ENCODE measurements at places on chromosomes 2 and 18. TPM values are rescaled to one million over a fixed set of nuclear protein-coding genes. Genes with fewer than 3 reads are reported as not detected.

GRCh38 chr2:16438613-16439321, 226.9 kb downstream of the CYRIA start:
- H3K36me3 ChIP-seq, result no peaks in the 10 kb centered on the region
- H3K4me1 ChIP-seq, result no peaks in the 10 kb centered on the region
- H3K27me3 ChIP-seq, result no peaks in the 10 kb centered on the region
- no peak overlapping the region for H3K4me3 ChIP-seq
- DNase-seq, result no peak

DNA sequence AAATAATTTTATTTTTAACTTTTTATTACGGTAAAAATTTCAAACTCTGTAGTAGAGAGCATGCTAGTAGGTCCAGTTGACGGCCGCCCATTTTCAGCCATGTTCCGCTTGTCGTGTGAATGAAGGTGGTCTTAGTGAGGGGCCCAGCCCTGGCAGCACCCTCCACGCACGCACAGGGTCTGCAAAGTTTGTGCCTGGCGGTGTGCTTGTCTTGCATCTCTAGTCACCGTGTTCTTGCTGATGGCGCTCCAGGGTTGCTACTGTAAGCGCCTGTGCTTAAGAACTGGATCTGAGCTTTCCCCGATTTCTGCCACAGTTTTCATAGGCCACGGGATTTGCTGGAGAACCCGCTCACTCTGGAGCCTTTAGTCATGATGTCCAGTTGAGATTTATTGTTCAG, 28.9 kb downstream of the LDLRAD4 start:
- DNase-seq, result no peak
- H3K36me3 ChIP-seq, result no peaks in the 10 kb centered on the region
- H3K4me1 ChIP-seq, result no peaks in the 10 kb centered on the region
- H3K4me3 ChIP-seq, result no peak overlapping the region
- H3K27me3 ChIP-seq, result no peaks in the 10 kb centered on the region

Gene NAT8
- total RNA-seq, result not detected

- H3K4me3 ChIP-seq, result no peak overlapping the region
- DNase-seq, result no peak
- H3K27ac ChIP-seq, result no peak overlapping the region
- H3K4me1 ChIP-seq, result no peaks in the 10 kb centered on the region
- no peaks in the 10 kb centered on the region for H3K36me3 ChIP-seq
Measured at GRCh38 chr18:3425030-3425429, 24.9 kb upstream of the TGIF1 start.

DNA sequence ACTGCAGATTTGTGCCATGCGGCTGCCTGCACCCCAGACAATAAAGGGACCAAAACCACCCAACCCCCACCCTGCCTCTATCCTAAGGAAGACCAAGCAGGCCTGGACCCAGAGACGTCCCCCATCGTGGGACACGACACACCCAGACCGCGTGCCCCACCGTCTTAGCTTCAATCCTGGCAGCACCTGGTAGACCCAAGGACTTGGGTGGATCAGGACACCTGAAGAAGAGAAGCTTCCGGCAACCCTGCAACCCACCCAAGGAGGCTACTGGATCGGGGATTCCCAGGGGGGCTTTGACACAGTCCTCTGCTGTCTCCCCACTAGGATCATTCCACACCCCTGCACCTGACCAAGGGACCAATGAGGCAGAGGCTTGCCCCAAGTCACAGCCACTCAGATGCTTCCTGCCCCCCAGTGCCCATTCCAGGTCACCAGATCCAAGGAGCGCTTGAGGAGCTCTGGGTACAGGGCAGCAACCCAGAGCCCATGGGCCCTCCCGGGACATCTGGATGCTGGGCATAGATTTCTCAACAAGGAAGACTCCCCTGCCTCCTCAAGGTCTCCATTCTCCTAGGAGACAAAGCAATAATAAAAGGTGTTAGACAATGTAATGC, 3.6 kb downstream of the ALPI start:
- no peak overlapping the region for H3K4me3 ChIP-seq
- no peak overlapping the region for H3K27ac ChIP-seq
- H3K36me3 ChIP-seq, result no peaks in the 10 kb centered on the region
- peaks cover 9% of the 10 kb centered on the region for H3K27me3 ChIP-seq
- DNase-seq, result no peak
- H3K4me1 ChIP-seq, result no peaks in the 10 kb centered on the region

DNA sequence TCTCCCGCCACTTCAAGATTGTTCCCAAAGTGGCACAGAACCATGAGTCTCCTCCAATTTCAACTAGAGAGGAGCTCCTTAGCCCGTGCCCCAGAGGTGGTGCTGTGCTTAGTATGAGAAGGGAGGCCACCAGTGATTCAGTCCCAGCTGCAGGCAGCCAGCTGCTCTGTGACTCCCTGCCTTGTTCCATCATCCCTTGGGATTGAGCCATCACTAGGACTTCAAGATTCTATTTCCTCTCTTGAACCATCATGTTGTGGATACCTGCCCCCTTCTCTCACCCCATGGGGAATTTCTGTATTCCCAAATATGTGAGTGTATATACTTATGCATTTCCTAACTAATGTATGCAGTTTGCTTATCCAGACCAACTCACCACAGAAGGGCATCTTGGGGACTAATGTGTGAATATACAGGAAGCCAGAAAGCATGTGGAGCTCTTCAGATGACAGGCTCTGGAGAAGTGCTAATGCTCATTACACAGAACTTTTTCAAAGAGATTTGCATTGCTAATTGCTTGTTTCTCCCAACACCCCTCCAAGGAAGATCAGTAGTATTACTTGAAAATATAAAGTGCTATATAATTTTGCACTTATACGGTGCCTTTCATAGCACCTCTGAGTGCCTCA, 111.0 kb upstream of the MAP3K20 start:
- no peak for DNase-seq
- H3K27ac ChIP-seq, result no peak overlapping the region
- H3K4me1 ChIP-seq, result peaks cover 30% of the 10 kb centered on the region
- H3K4me3 ChIP-seq, result no peak overlapping the region

- H3K27me3 ChIP-seq, result no peaks in the 10 kb centered on the region
- no peaks in the 10 kb centered on the region for H3K36me3 ChIP-seq
- peak within 1 kb of the TSS; percentile 73 for H3K27ac ChIP-seq
- H3K4me1 ChIP-seq, result peaks cover 13% of the 10 kb centered on the region
- peak within 1 kb of the TSS; percentile 76 for H3K4me3 ChIP-seq
Measured at GRCh38 chr2:56183643-56184499, at the start of gene CCDC85A. TSS of gene CCDC85A (plus strand) at chr2:56183990. CDS start at chr2:56184625, 635 bp downstream.

Gene GPC1
- 235 TPM for total RNA-seq

GRCh38 chr2:127811397-127812321, 688 bp upstream of the WDR33 start:
- H3K36me3 ChIP-seq, result no peaks in the 10 kb centered on the region
- no peaks in the 10 kb centered on the region for H3K27me3 ChIP-seq
- peaks cover 33% of the 10 kb centered on the region for H3K4me1 ChIP-seq
- peak; percentile 68 for DNase-seq
- H3K27ac ChIP-seq, result peak overlapping the region; percentile 90

Gene GKN1
- total RNA-seq, result not detected

GRCh38 chr2:60353406-60353800, 200.1 kb downstream of the BCL11A start:
- no peaks in the 10 kb centered on the region for H3K4me1 ChIP-seq
- DNase-seq, result no peak
- no peaks in the 10 kb centered on the region for H3K36me3 ChIP-seq
- H3K4me3 ChIP-seq, result no peak overlapping the region

- H3K36me3 ChIP-seq, result no peaks in the 10 kb centered on the region
- H3K4me3 ChIP-seq, result no peak overlapping the region
- DNase-seq, result no peak
Measured at GRCh38 chr2:10243926-10244270, 58.8 kb upstream of the HPCAL1 start.

GRCh38 chr2:179859523-179859922, 1.9 kb downstream of the ZNF385B start:
- H3K27ac ChIP-seq, result no peak overlapping the region
- no peak overlapping the region for H3K4me3 ChIP-seq
- DNase-seq, result no peak
- H3K4me1 ChIP-seq, result peaks cover 9% of the 10 kb centered on the region

Gene SLC19A3
- 0.62 TPM for total RNA-seq

Gene RIT2
- not detected for total RNA-seq

DNA sequence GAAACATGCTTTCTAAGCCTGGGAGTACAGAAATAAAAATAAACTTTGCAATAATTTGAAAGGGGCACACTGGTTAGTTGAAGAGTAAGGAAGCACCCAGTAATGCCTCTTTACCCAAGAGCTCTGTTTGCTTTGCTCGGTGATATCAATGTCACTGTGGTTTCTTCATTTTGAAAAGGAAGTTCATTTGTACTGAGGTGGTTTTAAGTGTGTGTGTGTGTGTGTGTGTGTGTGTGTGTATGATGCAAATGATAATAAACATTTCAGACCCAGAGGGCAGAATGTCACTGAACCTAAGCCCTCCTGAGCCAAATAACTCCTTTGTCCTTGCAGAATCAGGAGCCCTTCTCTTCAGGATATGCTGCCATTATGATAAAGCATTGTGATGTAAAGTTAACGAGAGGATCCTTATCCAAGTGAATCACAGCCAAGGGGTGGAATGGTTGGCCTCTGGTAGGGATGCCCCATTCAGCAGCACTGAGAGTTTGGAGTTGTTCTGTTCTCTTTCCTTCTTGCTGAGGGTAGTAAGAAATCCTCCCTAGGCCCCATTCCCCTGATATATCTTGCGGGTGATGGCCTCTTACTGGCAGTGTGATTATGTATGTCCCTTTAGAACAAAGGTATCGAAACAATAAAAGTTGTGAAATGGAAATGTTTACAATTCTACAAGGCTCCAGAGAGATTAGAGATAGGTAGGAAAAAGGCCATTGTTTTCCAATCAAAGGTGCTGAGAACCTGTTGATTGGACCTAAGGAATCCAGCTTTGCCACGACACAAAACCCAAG, 7.6 kb downstream of the ITGA6 start:
- H3K27ac ChIP-seq, result peak overlapping the region; percentile 62
- H3K27me3 ChIP-seq, result no peaks in the 10 kb centered on the region
- no peaks in the 10 kb centered on the region for H3K4me1 ChIP-seq
- no peak for DNase-seq

GRCh38 chr2:121093692-121094091, 191.3 kb downstream of the TFCP2L1 start:
- H3K27me3 ChIP-seq, result no peaks in the 10 kb centered on the region
- DNase-seq, result no peak
- H3K4me3 ChIP-seq, result no peak overlapping the region
- no peaks in the 10 kb centered on the region for H3K4me1 ChIP-seq
- no peaks in the 10 kb centered on the region for H3K36me3 ChIP-seq
- H3K27ac ChIP-seq, result no peak overlapping the region

GRCh38 chr2:160022162-160022561, 40.3 kb downstream of the PLA2R1 start:
- H3K4me1 ChIP-seq, result no peaks in the 10 kb centered on the region
- H3K27ac ChIP-seq, result no peak overlapping the region
- no peaks in the 10 kb centered on the region for H3K27me3 ChIP-seq

DNA sequence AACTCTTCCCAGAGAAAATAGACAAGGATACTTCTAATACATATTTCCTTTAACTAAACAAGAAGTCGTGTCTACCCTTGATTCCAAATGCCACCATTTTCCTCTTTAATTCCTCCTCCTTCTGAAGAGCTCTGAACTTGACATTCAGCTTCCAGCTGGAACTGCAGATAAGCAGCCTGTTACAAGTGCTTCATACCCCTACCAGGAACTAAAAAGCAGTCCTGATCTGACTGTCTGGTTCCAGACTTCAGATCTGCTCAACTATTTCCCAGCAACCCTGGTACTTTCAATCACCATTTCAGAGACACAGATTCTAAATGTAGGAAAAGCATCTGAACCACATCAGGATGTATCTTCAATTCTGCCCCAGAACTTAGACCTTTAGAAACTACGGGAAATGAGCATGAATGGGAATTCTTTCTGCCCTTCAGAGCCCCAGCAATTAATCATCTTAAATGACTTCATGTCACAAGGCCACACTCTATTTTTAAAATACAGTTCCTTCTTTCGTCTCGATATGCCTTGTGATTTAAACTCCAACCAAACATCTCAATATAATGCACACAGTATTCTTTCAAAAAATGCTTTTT, 159.5 kb downstream of the L3MBTL4 start:
- H3K4me3 ChIP-seq, result no peak overlapping the region
- no peak for DNase-seq
- peaks cover 2% of the 10 kb centered on the region for H3K4me1 ChIP-seq
- H3K36me3 ChIP-seq, result no peaks in the 10 kb centered on the region
- H3K27ac ChIP-seq, result no peak overlapping the region

- no peaks in the 10 kb centered on the region for H3K27me3 ChIP-seq
- no peaks in the 10 kb centered on the region for H3K36me3 ChIP-seq
- H3K4me1 ChIP-seq, result peaks cover 78% of the 10 kb centered on the region
- peak overlapping the region; percentile 21 for H3K27ac ChIP-seq
- no peak overlapping the region for H3K4me3 ChIP-seq
- no peak for DNase-seq
Measured at GRCh38 chr2:62215306-62216064, 19.6 kb downstream of the B3GNT2 start.

- H3K4me3 ChIP-seq, result no peak overlapping the region
- no peak overlapping the region for H3K27ac ChIP-seq
- no peak for DNase-seq
- H3K36me3 ChIP-seq, result no peaks in the 10 kb centered on the region
Measured at GRCh38 chr2:229931241-229931640, 8.9 kb downstream of the FBXO36 start.

Gene TDRD15
- total RNA-seq, result not detected

DNA sequence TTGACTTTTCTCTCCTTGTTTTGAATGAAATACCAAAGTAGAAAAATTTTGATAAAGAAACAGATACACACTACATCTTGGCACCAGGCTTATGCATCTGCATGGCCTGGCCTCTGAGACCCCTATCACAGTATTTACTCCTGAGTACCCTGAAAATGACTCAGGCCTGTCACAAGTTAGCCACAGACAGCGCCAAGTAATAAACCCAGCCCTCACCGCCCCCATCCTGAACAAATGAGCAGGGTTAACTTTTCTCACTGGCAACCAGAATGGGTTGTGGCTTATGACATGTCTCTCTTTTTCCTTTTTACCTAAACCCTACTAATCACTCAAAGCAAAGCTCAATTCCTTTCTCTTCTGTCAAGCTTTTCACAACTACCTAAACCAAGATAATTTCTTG, 35.3 kb downstream of the SPRED2 start:
- H3K36me3 ChIP-seq, result no peaks in the 10 kb centered on the region
- H3K4me3 ChIP-seq, result no peak overlapping the region
- DNase-seq, result no peak
- no peak overlapping the region for H3K27ac ChIP-seq
- peaks cover 21% of the 10 kb centered on the region for H3K4me1 ChIP-seq

Gene ACMSD
- not detected for total RNA-seq

DNA sequence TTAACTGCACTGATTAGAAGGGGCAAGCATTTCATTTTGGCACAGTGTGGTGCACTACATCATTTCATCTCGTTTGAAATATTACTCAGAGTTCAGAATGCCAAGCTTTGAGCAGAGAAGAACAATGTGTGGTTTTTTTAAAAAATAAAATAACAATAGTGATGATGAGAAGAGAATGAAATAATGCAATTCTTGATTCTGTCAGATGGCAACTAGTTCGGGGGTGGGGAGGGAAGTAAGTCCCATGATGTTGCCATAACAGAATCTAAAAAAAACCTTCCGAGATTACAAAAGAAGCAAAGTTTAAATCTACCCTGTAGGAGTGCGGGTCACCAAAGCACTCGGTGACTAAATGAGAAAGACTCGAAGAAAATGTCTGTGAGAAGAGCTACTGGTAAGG, 490.4 kb downstream of the NR4A2 start:
- H3K27ac ChIP-seq, result no peak overlapping the region
- no peak overlapping the region for H3K4me3 ChIP-seq
- H3K27me3 ChIP-seq, result no peaks in the 10 kb centered on the region
- no peaks in the 10 kb centered on the region for H3K36me3 ChIP-seq
- DNase-seq, result no peak

Gene HOXD3
- 1.3 TPM for total RNA-seq

- H3K4me1 ChIP-seq, result peaks cover 14% of the 10 kb centered on the region
- no peak overlapping the region for H3K4me3 ChIP-seq
Measured at GRCh38 chr18:79469309-79469708, 73.6 kb downstream of the NFATC1 start.
